Trophoblast cell (in vitro differentiated cells and primary cell): ENCODE measurements at places on chromosomes 3 and 15.

DNA sequence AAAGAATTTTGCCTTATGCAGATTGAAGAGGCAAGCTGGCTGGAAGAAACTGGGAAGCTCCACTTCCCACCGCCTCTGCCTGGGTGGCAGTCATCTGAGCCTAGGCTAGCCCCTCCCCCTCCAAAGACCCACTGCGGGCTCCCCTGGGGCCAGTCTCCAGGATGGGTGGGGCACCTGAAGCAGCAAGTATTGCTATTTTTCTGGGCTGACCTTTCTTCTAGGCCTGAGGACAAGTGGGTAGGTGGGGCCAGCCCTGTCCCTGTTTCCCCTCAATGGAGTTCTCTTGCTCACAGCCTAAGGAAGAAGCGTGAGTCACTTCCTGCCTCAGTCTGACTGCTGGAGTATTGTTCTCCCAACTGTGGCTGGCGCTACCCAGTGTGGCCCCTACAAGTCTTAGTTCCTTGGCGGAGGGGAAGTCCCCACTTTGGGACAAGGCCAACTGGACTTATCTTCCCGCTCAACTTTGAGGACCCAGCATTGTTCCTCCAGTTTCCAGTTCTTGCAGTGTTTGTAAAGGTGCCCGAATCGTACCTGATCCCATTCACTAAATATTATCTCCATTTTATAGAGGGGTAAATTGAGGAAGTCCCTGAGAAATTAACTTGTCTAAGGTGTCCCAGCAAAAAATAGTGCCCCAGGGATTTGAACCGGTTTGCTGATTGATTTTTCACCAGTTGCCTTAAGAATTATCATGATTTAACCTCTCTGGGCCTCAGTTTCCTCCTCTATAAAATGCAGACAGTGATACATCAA, 1.4 kb downstream of the FURIN start:
- peaks cover 42% of the 10 kb centered on the region for H3K4me1 ChIP-seq
- H3K27ac ChIP-seq, result peak overlapping the region; percentile 92
- H3K36me3 ChIP-seq, result no peaks in the 10 kb centered on the region
- DNase-seq, result peak; percentile 92

GRCh38 chr15:55257938-55258337, 31.7 kb downstream of the RAB27A start:
- H3K4me3 ChIP-seq, result no peak overlapping the region
- H3K4me1 ChIP-seq, result no peaks in the 10 kb centered on the region
- no peak for DNase-seq
- H3K27me3 ChIP-seq, result no peaks in the 10 kb centered on the region
- no peak overlapping the region for H3K27ac ChIP-seq

- peaks cover 25% of the 10 kb centered on the region for H3K4me1 ChIP-seq
- H3K36me3 ChIP-seq, result peaks cover 19% of the 10 kb centered on the region
- peak; percentile 57 for DNase-seq
- no peaks in the 10 kb centered on the region for H3K27me3 ChIP-seq
Measured at GRCh38 chr15:62782896-62783295, 259.7 kb upstream of the TPM1 start.

- H3K27ac ChIP-seq, result no peak overlapping the region
- H3K4me1 ChIP-seq, result peaks cover 8% of the 10 kb centered on the region
- peak; percentile 73 for DNase-seq
- H3K36me3 ChIP-seq, result no peaks in the 10 kb centered on the region
- H3K4me3 ChIP-seq, result no peak overlapping the region
Measured at GRCh38 chr3:159804726-159805410, 183.8 kb upstream of the IL12A start.

GRCh38 chr3:128382221-128382807, 84.4 kb downstream of the DNAJB8 start:
- no peak overlapping the region for H3K27ac ChIP-seq
- H3K4me1 ChIP-seq, result peaks cover 5% of the 10 kb centered on the region
- H3K27me3 ChIP-seq, result no peaks in the 10 kb centered on the region
- H3K36me3 ChIP-seq, result no peaks in the 10 kb centered on the region
- DNase-seq, result no peak

- no peaks in the 10 kb centered on the region for H3K36me3 ChIP-seq
- H3K27me3 ChIP-seq, result no peaks in the 10 kb centered on the region
- no peak overlapping the region for H3K4me3 ChIP-seq
- peaks cover 8% of the 10 kb centered on the region for H3K4me1 ChIP-seq
- DNase-seq, result no peak
Measured at GRCh38 chr15:59549301-59550185, 62.0 kb upstream of the GCNT3 start.

DNA sequence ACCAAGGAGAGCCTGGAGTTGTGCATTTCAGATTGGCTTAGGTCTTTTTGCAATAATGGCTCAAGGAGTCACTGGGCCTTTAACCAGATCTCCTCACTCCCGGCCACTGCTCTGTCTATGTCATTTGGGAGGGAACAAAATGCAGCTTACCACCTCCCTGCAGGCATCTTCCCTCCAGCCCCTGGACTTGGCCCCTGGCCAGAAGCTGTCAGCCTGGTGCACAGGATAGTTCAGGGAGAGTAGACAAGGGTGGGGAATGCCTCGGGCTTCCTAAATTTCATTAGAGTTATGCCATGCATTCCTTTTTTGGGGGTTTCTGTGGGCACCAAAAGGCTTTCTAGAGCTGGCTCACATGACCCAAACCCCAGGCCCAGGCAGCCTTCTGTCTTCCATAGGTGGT, 70.2 kb upstream of the HRH1 start:
- H3K4me1 ChIP-seq, result peaks cover 1% of the 10 kb centered on the region
- no peak overlapping the region for H3K27ac ChIP-seq
- no peaks in the 10 kb centered on the region for H3K36me3 ChIP-seq

- no peaks in the 10 kb centered on the region for H3K36me3 ChIP-seq
- no peak overlapping the region for H3K4me3 ChIP-seq
- DNase-seq, result no peak
- H3K27me3 ChIP-seq, result no peaks in the 10 kb centered on the region
Measured at GRCh38 chr3:50454481-50455070, 48.9 kb downstream of the CACNA2D2 start.

- DNase-seq, result no peak
- no peaks in the 10 kb centered on the region for H3K4me1 ChIP-seq
- no peak overlapping the region for H3K4me3 ChIP-seq
- no peaks in the 10 kb centered on the region for H3K27me3 ChIP-seq
- H3K27ac ChIP-seq, result no peak overlapping the region
- no peaks in the 10 kb centered on the region for H3K36me3 ChIP-seq
Measured at GRCh38 chr3:4743371-4743770, 235.9 kb upstream of the BHLHE40 start.

GRCh38 chr3:128012050-128012449, 40.2 kb upstream of the SEC61A1 start:
- no peaks in the 10 kb centered on the region for H3K27me3 ChIP-seq
- no peaks in the 10 kb centered on the region for H3K36me3 ChIP-seq
- no peak overlapping the region for H3K4me3 ChIP-seq
- DNase-seq, result peak; percentile 50
- H3K4me1 ChIP-seq, result no peaks in the 10 kb centered on the region
- H3K27ac ChIP-seq, result no peak overlapping the region

GRCh38 chr15:68053001-68053400, 1.1 kb upstream of the PIAS1 start:
- no peaks in the 10 kb centered on the region for H3K27me3 ChIP-seq
- H3K27ac ChIP-seq, result no peak overlapping the region
- H3K4me1 ChIP-seq, result no peaks in the 10 kb centered on the region
- no peak overlapping the region for H3K4me3 ChIP-seq

DNA sequence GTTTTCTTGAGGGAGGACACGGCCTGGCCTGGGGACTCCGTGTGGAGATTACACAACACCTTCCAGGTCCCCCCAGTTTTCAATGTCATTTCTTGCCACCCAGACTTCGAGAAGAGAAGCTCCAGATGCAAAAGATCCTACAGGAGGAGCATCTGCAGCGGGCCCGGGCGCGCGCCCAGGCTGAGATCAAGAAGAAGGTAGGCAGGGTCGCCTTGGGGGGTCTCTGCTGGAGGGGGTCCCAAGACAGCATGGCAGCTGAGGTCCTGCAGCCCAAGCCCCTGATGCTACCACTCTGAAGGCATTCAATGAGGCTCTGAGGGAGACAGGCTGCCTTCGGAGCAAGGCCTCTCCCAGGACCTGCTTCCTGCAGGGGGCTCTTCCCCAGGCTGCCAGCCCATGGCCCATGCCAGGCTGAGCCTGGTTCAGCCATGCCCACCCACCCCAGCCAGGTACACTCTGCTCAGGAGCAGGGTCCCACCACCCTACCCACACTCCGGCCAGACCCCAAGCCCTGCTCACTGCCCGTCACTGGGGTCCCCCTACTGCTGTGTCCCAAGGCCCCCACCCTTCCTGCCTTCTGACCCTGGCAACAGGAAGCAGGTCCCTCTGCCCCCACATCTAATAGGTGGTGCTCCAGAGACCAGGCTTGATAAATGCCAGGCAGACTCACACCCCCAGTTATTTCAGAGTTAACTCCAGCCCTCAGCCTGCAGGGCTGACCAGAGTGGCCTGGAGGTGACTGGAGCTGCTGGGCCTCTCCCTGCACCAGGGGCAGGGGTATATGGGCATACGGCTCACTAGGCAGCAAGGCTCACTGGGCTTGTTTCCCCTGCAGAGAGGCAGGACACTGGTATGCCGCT, 40.0 kb downstream of the ZXDC start:
- no peak overlapping the region for H3K27ac ChIP-seq
- no peak overlapping the region for H3K4me3 ChIP-seq
- no peak for DNase-seq
- no peaks in the 10 kb centered on the region for H3K27me3 ChIP-seq
- peaks cover 8% of the 10 kb centered on the region for H3K36me3 ChIP-seq

DNA sequence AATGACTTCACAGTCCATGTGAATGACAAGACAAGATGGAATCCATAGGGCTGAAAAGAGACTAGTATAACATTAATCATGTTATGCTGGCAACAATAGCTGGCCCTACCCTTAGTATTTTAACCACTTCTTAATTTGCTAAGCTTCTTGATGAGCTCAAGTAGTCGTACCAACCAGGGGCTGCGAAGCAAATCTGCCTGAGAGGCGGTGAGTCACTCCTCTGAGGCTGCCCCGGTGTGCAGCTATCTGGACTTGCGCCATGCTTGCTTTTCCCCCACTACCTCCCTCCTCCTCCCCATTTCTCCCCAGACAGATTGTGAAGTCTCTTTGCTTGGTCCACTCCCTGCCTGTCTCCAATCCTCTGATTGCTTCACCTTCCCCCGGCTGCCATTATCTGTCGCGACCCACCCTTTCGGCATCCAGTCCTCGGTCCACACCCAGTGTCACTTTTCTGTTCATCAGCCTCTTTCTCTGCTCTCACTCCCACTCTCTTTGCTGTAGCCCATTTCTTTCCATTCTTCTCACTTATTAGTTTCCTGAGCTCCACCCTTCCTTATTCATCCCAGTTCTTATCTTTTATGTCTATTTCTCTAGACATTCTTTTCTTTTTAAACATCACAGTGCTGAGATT, 42.7 kb downstream of the DUT start:
- H3K36me3 ChIP-seq, result no peaks in the 10 kb centered on the region
- peak; percentile 47 for DNase-seq
- H3K27me3 ChIP-seq, result no peaks in the 10 kb centered on the region
- H3K27ac ChIP-seq, result no peak overlapping the region
- no peaks in the 10 kb centered on the region for H3K4me1 ChIP-seq

GRCh38 chr3:46112296-46112695, 85.0 kb upstream of the XCR1 start:
- H3K4me3 ChIP-seq, result no peak overlapping the region
- peaks cover 5% of the 10 kb centered on the region for H3K4me1 ChIP-seq
- no peaks in the 10 kb centered on the region for H3K27me3 ChIP-seq
- no peak overlapping the region for H3K27ac ChIP-seq
- DNase-seq, result peak; percentile 79
